ENCODE measurements at places on chromosomes 11 and 22.
A peak's percentile ranks its signal among the peaks of the same experiment; 100 is the strongest.

DNA sequence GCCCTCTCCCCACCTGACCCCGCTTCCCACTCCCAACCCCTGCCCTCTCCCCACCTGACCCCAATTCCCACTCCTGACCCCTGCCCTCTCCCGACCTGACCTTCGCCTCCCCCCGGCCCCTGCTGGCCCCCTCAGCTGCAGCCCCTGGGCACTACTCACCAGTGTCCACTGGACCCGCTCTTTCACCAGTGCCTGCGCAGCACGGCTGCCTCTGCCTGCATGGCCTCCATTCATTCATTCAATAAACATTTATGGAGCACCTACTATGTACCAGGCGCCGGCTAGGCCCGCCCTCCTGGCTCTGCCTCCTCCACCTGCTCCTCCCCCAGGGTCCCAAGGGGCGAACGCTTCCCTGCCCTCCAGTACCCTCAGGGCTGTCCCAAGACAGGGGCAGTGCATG is 42.6 kb downstream of the ELFN2 start:
- no peak for DNase-seq

DNA sequence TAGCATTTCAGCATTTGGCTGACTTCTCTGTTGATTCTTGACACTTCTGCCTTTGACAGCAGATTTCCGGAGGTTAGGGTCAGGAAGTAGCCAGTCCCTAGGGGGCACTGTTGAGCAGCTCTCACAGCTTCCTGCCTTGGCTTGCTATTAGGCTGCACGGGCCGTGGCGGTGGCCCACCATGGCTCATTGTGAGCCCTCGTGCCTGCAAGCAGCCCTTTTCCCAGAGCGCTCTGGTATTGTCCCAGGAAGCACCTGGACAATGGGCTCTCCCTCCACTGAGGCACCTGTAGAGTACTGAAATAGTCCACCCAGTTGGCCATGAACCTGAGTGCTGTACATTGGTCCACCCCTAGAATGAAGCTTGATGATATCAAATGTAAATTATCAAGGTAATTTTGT is 100.2 kb upstream of the GAL start:
- DNase-seq: peak; percentile 53

DNA sequence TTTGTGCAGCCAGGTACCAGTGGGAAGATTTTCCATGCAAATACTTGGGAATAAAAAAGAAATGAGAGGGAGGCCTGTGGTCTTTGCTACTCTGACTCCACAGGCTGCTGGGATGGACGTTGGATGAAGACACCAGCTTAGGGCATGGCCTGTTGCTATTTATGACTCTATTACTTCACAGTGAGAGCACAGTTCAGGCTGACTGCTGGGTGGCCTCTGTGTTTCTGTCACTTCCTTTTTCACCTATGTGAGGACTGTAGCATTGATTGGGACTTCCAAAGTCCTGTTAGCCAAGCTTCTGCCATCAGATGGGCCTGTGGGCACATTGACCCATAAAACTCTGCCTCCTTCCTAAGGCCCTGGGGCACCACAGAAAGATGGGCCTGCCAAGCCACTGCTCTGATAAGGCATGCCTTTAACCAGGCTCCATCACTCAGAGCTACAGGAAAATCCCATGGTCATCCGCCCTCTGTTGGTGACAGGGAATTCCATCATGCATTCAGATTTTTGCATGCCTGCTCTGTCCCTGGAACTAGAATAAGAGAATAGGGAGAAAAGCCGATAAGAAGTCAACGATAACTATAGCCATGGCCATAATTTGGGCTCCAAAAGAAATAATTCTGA is 64.6 kb downstream of the KCNJ1 start:
- no peak for DNase-seq

- DNase-seq: no peak
Measured at GRCh38 chr22:25824828-25825423, 82.9 kb downstream of the MYO18B start.

- no peak for DNase-seq
Measured at GRCh38 chr11:9571763-9572115, 1.7 kb upstream of the WEE1 start.

DNA sequence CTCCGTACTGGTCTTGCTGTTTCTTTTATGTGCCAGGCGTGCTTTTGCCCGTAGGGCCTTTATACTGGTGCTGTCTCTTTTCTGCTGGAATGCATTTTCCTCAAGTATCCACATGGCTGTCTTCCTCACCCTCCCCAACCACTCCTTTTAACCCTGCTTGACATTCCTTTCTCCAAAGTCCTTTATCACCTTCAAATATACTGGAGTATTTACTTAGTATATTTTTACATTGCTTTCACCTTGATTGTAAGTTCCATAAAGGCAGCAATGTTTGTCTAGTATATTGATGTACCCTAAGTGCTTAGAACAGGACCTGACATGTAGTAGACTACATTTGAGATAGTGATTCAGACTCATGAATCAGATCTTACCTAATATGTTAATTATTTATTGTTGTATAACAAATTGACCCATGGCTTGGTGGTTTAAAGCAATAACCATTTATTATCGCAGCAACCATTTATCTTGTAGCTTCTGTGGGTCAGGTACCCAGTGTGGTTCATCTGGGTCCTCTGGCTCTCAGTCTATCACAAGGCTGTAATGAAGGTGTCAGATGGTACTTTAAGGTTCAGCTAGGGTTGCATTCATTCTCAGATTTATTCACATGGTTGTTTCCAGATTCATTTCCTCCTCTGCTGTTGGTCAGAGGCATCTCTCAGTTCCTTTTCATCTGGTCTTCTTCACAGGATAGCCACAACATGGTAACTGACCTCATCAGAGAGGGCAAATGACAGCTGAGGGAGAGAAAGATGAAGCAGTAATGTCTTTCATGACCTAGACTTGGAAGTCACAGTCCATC is 34.2 kb downstream of the DDX10 start:
- no peak for DNase-seq

DNA sequence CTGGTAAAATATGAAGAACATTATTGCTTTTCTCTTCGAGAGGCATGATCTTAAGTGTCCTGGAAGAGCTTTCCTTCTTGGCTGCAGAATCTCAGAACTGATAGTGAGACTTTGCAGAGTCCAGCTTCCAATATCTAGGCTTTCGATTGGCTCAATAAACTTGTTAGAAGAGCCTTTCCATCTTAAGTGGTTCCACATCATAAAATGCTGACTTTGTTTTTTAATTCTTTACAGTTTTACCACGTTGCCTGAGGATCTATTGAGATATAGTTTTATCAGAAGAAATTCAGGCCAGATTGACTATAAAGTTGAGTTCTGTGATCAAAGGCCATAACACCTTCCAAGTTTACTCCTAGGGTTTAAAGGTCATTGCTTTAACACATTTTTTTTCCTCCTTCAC is 15.6 kb upstream of the DNAJB7 start:
- no peak for DNase-seq

GRCh38 chr11:46445920-46446771 is 54.6 kb upstream of the CHRM4 start:
- no peak for DNase-seq

- DNase-seq: no peak
Measured at GRCh38 chr22:45977003-45977411, at the start of gene WNT7B. Gene WNT7B (minus strand): TSS chr22:45977162. CDS start chr22:45976754, 408 bp downstream.

- DNase-seq: peak; percentile 26
Measured at GRCh38 chr11:2929531-2929949, 320 bp upstream of the PHLDA2 start.

GRCh38 chr11:8235925-8236324 is 27.8 kb downstream of the LMO1 start:
- no peak for DNase-seq

DNA sequence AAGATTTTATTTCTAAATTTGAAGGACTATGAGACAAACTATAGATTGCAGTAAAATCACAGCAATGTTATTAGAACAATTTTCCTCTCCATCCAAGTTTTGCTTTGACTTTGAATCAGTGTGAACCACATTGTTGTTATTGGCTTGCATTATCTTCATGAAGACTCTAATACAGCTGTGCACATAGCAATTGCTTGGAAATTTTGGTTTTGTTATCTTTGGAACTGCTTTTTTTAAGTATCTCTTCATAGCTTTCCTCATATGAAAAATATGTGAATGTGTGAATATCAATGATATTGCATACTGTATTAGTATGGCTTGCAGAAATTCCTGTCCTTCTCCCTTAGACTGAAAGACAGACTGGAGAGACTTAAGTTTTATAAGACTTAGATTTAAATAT is 666.6 kb downstream of the LUZP2 start:
- no peak for DNase-seq

DNA sequence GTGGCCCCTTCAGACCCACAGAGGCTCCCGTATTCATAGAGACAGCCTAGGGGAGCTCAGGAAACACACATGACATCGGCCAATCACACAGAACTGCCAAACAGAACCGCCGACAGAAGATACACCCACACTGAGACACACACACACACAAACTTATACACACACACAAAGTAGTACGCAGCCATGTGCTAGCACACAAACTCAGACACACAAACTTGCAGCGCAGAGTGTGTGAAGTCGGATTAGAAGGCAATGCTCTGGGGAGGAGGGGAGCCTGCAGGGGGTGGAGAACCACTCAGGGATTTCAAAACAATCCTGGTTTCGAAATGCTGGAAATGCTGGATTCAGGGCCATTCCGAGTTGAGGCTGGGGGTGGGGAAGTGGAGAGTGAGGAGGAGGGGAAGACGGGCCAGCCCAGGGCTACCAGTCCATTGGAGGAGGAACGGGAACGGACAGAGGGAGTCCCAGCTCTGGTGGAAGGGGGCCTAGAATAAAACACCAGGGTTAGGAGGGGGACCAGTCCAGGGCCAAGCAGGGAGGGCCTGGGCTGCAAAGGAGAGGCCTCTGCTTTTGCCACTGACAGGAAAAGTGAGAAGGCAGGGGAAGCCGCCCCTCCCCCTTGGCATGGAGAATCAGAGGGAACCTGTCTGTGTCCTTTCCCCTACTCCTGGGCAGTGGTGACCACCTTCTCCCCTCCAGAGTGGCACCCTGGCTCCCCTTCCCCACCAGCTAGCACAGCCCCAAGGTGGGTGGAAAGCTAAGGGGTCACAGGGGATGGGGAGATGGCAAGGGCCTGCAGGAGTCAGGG is 4.4 kb downstream of the BCL9L start:
- DNase-seq: no peak

GRCh38 chr11:57896361-57897145 is 127.1 kb upstream of the OR9Q1 start:
- DNase-seq: no peak

- DNase-seq: no peak
Measured at GRCh38 chr11:61791737-61792309, 576 bp downstream of the TMEM258 start.

DNA sequence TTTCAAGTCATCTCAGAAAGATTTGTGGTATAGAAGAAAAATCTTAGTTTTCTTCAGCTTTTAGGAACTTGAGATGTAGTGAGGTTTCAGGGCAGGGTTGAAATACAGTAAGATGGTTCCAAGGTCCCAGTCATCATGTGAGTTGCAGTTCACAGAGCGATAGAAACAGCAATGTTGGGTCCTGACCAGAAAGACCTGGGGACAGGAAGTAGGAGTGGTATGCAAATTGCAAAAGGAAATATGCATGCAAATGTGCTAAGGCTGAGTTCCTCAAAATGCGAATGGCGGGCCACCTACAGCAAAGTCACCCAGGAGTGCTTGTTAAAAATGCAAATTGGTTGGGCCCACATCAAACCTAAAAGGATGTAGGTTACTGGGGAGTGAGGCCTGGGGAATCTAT is 1032.7 kb upstream of the TENM4 start:
- no peak for DNase-seq
